ENCODE measurements at places on chromosomes 1 and 21.

GRCh38 chr1:177171536-177172123, 872 bp downstream of the BRINP2 start:
- no peak for DNase-seq

DNA sequence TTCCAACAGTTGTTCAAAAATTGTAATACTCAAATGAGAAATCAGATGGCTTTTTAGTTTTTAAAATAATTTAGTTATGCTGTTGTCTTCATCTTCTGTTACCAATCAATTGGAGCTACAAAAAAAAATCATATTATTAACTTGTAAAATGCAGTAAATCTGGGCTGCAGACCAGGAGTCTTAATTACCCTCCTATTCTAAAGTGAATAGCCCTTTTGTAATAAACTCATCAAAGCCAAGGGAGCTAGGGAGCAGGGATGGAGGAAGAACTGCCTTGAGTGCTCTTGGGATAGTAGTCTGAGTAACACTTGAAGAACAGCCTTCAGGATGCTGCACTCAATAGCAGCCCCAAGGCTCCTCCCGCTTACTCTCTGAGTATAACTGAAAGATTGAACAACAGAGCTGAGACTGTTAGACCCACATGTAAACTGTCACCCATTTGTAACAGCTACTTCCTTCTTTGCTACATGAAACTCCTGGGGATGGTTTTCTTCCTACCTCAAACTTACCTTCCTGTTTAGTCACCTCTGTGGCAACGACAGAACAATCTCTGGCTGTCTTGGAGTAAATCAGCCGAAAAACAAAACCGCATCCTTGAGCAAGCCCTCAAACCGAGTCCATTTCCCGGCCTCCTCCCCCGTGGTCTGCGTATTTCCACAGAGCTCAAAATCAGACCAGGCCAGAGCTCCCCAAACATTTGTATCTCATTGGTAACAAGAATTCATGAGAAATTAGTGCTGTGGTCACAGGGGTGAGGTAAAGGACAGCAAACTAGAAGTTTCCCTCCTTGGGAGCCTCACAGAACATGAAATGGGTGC, 55.9 kb downstream of the CD58 start:
- DNase-seq, result no peak

DNA sequence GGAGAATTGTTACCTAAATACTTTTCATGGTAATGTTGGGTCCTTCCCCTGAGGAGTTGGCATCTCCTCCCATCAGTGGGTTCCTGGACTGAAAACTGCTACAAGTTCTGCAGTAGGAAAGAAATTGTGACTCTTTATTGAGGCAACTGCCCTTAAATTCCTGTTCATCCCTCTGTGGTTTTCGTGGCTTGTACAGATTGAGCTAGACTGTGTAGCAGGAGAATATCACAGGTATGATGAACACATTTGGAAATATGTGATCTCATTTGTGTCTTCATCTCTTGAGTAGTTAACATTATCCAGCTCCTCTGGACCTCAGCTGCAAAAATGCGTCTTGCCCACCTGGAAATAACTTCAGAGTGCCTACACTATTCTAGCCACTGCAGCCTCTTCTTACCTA, 390.6 kb downstream of the PTPRC start:
- no peak for DNase-seq

GRCh38 chr1:36729289-36729688, 246.6 kb upstream of the CSF3R start:
- no peak for DNase-seq

DNA sequence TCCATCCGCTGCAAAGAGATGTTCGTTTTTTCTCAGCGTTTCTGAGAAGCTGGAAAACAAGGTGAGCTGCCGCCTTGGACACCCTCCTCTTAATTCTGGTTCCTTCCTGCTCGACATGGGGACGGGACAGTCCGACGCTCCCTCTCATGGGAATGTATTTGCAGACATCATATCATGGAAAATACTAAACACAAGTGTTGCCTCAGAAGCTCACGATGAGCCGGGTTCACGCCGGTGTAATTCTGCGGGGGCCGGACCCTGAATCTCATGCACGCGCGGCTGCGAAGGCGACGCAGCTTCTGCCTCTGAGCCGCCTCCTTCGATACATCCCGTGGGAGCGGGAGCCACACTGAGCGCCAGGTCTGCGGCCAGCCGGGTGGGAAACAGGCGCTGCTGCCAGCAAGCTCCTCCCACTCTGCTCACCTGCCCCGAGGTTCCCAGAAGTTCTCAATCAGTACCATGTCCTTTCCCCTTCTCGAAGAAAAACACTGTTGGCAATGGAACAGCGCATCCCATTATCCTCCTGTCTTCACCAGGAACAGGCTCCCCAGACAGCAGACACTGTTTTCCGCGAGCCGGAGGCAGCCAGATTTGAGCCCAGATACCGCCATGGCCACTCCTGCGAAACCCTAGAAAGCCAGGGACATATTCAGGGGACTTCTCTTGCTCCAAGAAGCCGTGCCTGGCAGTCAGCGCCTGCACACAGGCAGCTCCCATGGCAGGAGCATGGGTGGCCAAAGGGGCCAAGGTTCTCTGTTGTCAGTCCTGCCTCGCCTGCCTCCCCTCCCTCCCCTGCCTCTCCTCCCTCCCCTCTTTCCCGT, 98.0 kb downstream of the WDR4 start:
- DNase-seq, result no peak

DNA sequence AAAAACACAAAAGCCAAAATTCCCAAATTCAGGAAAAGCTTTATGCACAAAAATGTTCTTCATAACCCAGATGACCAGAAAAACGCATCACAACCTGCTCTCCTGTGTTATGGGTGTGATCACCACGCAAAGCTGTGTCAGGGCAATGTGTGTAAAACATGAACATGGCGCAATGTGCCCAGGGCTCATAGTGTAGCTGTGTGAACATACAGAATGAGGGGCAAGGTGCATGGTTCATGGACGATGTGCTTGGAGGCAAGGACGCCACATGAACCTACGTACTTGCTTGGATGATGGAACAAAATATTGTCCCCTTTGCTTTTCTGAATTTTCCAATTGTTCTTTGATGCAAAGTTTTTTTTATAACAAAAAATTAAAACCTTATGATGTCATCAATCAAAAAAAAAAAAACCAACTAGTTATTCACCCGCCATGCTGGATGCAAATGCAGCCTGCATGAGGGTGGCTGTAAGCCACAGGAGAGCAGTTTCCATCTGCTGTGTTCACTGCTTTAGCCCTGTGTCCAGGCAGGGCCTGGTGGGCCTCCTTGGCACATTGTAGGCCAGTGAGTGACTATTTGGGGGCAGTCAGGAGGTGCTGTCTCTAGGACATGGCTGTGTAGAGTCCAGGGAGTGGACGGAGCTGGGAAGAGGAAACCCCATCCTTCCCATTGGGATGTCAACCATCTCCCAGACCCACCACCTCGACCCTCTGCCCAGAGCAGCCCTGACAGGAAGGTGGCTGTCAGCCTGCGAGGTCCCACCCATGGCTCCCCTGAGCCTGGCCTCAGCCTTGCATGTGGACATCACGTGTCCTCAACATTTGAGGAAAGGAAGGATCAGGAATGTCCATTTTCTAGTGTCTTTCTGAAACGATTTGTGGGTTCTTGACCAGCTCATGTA, 13.6 kb downstream of the KRTAP10-1 start:
- no peak for DNase-seq

DNA sequence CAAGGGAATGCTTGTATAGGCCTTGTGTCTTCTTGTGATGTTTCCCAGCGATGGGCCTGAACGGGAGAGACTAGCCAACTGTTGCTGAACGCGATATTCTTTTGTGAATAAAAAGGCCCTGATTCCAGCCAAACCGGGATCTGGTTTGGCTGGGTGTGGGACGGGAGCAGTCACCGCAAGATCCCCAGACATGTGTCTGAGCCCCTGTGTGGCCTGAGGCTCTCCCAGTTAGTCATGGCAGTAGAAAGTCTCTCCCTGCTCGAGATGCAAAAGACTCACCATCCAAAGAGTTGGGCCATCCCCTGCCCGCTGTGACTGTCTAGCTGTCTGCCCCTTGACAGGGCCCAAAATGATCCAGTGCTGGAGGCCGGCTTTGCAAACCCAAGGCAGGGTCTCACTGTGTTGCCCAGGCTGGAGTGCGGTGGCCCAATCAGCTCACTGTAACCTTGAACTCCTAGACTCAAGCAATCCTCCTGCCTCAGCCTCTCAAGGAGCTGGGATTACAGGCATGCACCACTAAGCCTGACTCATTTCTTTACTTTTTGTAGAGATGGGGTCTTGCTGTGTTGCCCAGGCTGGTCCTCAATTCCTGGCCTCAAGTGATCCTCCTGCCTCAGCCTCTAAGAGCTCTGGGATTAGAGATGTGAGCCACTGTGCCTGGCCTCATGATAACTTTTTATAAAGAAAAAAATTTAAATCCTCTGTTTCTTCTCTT, 56.4 kb downstream of the KIF26B start:
- DNase-seq, result no peak

- no peak for DNase-seq
Observed at GRCh38 chr1:39425151-39425550, 66.3 kb upstream of the BMP8A start.

DNA sequence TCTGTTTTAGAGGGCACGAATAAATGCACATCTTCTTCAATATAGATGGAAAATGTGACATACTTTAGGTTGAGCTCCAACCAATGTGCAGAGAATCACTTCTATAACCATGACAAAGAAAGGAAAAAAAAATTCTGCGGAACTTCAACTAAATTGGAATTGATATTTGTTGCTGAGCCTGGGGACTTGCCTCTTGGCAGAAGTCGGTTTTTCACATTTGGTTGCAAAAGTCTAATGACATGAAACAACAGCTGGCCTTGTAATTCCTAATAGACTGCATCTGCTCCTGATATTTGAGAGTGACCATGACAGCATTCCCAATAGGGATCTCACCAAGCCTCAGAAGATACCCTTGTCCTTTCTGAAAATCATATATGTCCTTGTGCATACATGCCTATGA, 112.8 kb downstream of the PRRX1 start:
- no peak for DNase-seq

GRCh38 chr1:161176468-161177111, 717 bp downstream of the B4GALT3 start:
- DNase-seq, result no peak

GRCh38 chr21:46661642-46662366, 26.3 kb downstream of the PRMT2 start:
- DNase-seq, result no peak

DNA sequence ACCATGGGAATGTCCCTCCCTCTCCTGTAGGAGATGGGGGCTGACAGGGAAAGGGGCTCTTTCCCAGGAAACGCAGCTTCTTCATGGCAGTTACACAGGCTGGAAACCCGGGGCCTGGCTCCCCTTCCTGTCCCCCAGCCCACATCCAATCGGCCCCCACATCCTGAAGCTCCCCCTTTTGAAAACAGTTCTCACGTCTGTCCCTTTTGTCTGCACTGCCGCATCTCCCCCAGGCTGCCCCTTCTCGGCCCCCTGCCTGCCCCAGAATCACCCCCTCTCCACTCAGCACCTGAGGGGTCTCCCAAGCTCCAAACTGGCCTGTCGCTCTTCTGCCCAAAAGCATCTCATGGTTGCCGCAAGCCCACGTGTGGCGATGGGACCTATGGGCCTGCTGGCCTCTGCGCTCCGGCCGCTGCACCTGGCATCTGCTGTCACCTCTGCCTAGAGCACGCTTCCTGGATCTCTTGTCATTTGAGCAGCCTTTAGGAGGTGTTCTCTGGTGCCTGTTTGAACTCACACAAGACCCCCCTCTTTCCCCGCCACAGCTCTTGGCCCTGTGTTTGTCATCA, 867 bp downstream of the SLC1A7 start:
- DNase-seq, result no peak
